ENCODE measurements at places on chromosomes 1 and 21.

- no peak for DNase-seq
Observed at GRCh38 chr1:101284021-101284420, 47.2 kb downstream of the S1PR1 start.

GRCh38 chr1:20521960-20522861 is 14.3 kb upstream of the MUL1 start:
- peak; percentile 80 for DNase-seq

GRCh38 chr1:64685765-64686341 is 59.0 kb upstream of the RAVER2 start:
- DNase-seq, result no peak

- DNase-seq, result no peak
Observed at GRCh38 chr1:207251066-207251465, 70.4 kb upstream of the CD55 start.

DNA sequence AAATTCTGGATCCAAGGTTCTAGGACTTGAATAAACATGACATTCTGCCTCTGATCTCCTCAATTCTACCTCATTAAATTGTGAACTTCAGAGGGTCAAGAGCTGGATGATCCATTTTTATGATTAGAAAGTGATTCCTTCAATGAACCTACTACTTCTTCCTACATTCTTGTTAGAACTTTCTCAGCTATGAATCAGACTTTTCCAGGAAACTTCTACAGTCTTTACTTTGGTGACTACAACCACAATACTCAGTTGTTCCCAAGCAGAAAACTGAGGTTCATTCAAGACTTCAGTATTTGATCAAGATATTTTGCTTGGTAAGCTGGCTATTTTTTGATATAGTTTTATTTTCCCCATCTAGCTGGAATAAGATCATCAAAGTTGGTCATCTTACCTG is 51.4 kb downstream of the CDC7 start:
- no peak for DNase-seq

DNA sequence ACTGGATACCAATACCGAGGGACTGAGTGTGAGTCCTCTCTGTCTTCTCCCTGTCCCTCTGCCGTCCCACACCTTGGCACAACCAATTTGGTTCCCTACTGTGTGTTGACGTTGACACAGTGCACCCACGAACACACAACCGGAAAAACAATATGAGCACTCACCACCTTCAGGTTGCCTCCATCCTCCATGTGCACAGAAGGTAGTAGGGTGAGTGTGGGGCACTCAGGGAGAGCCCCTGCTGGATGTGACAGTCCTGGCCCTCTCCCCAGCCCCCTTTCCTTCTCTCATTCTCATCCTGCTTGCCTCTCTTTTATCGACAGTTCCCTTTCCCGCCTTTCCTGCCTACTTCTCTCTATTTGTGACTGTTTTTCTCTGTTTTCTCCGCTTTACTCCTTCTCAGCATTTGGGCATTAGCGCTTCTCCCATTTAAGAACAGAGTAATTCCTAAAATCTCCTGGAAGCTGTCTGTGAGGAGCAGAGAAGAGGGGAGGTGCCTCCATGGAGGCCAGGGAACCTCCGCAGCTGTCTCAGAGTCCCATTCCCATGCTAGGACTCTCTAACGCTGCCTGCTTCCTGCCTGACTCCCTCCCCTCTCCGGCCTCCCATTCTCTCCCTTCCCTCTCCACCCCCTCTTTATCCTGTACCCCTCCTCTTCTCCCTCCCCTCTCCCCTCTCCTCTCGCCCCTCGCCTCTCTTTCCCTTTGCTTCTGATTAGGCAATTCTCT is 16.4 kb downstream of the CADM3 start:
- DNase-seq, result no peak
